Ovary (tissue), 10 donors: ENCODE measurements at places on chromosomes 7 and 10. TPM values are rescaled to one million over a fixed set of nuclear protein-coding genes. Genes with fewer than 3 reads are reported as not detected.

DNA sequence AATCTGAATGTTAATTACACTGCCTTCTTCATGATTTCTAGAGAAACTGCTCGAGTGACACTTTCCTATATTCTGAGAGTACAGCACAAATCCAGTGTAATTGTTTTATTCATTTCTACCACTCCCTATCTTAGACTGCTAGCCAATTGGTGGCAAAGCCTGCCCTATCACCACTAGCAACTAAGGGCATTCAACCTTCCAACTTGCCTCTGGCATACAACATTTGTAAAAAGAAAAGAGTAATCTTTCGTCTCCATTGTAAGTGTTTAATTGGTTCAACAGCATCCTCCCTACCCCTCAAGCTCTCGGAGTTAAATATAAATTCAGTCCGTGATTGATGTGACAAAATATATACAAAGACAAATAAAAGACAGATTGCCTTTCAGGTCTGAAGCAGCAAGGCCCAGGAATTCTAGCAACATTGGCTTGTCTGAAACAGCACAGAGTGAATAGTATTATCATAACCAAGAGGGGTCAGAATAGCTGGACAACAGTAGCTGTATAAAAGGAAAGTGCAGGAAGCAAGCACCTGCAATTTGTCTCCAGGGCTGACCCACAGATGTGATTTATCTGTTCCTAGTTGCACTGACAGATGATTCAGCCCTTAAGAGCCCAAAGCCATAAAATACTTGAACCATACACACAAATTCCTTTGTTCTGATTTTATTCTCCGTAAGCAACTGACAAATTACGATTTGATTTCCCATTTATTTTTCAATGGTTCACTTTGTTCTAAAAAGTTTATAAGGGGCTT, 47.6 kb upstream of the ANKRD1 start:
- H3K4me1 ChIP-seq = no peaks in the 10 kb centered on the region
- no peak overlapping the region for H3K27ac ChIP-seq
- no peaks in the 10 kb centered on the region for H3K27me3 ChIP-seq

GRCh38 chr7:173209-173918, 19.0 kb upstream of the FAM20C start:
- H3K4me3 ChIP-seq = no peak overlapping the region
- no peak for DNase-seq
- no peak overlapping the region for H3K27ac ChIP-seq
- H3K36me3 ChIP-seq = no peaks in the 10 kb centered on the region

- H3K27me3 ChIP-seq = no peaks in the 10 kb centered on the region
- no peak overlapping the region for H3K4me3 ChIP-seq
- H3K27ac ChIP-seq = no peak overlapping the region
These were observed 117.8 kb downstream of the THSD7A start for GRCh38 chr7:11714205-11714604.

GRCh38 chr7:120703585-120704240, 154.2 kb downstream of the TSPAN12 start:
- no peaks in the 10 kb centered on the region for H3K36me3 ChIP-seq
- H3K27me3 ChIP-seq = no peaks in the 10 kb centered on the region
- no peaks in the 10 kb centered on the region for H3K4me1 ChIP-seq
- no peak overlapping the region for H3K27ac ChIP-seq
- no peak overlapping the region for H3K4me3 ChIP-seq

- H3K27ac ChIP-seq = no peak overlapping the region
- H3K4me3 ChIP-seq = no peak overlapping the region
- no peaks in the 10 kb centered on the region for H3K4me1 ChIP-seq
These were observed 101.8 kb downstream of the SPAG6 start for GRCh38 chr10:22447068-22447467.

- H3K27ac ChIP-seq = peak within 1 kb of the TSS; percentile 74
- H3K4me3 ChIP-seq = peak within 1 kb of the TSS; percentile 60
- H3K36me3 ChIP-seq = no peaks in the 10 kb centered on the region
- no peaks in the 10 kb centered on the region for H3K4me1 ChIP-seq
- peak; percentile 84 for DNase-seq
- no peaks in the 10 kb centered on the region for H3K27me3 ChIP-seq
These were observed at the start of gene HELLS for GRCh38 chr10:94545391-94546048. Gene HELLS, plus strand, starts transcription at chr10:94545788. Its CDS starts 134 bp downstream, at chr10:94545922.

- H3K27me3 ChIP-seq = no peaks in the 10 kb centered on the region
- no peak overlapping the region for H3K4me3 ChIP-seq
- no peak for DNase-seq
These were observed 147.5 kb downstream of the RAB11FIP2 start for GRCh38 chr10:117899181-117899683.

DNA sequence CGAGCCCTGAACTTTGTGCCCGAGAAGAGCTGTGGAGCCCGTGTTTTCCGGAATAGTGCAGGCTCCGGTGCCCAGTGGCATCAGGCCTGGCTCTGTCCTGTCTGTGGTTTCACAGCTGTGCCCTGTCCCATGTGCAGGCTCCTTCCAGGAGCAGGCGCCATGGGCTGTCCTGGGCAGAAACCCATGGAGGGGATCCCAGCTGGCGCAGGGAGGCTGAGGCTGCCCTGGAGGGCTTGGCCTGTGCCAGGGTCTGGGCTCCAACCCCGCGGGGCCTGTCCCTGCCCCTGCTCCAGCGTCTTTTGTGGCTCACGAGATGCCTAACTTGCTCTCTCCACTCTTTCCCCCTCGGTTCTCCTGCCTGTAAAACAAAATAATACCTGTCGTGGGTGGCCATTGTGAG, 23.3 kb upstream of the CRHR2 start:
- H3K4me3 ChIP-seq = no peak overlapping the region
- H3K27me3 ChIP-seq = no peaks in the 10 kb centered on the region
- no peak overlapping the region for H3K27ac ChIP-seq
- no peaks in the 10 kb centered on the region for H3K36me3 ChIP-seq

- H3K27ac ChIP-seq = no peak overlapping the region
- no peak for DNase-seq
- H3K4me1 ChIP-seq = no peaks in the 10 kb centered on the region
- H3K4me3 ChIP-seq = no peak overlapping the region
These were observed 519.1 kb downstream of the MDFIC start for GRCh38 chr7:115441033-115441432.

GRCh38 chr7:120190109-120190508, 82.9 kb upstream of the KCND2 start:
- no peak overlapping the region for H3K4me3 ChIP-seq
- no peaks in the 10 kb centered on the region for H3K36me3 ChIP-seq
- DNase-seq = no peak
- H3K27me3 ChIP-seq = no peaks in the 10 kb centered on the region
- no peaks in the 10 kb centered on the region for H3K4me1 ChIP-seq

- H3K4me1 ChIP-seq = peaks cover 1% of the 10 kb centered on the region
- DNase-seq = no peak
- H3K27ac ChIP-seq = no peak overlapping the region
- no peaks in the 10 kb centered on the region for H3K27me3 ChIP-seq
- H3K36me3 ChIP-seq = no peaks in the 10 kb centered on the region
These were observed 272.5 kb upstream of the COBL start for GRCh38 chr7:51589111-51589510.

DNA sequence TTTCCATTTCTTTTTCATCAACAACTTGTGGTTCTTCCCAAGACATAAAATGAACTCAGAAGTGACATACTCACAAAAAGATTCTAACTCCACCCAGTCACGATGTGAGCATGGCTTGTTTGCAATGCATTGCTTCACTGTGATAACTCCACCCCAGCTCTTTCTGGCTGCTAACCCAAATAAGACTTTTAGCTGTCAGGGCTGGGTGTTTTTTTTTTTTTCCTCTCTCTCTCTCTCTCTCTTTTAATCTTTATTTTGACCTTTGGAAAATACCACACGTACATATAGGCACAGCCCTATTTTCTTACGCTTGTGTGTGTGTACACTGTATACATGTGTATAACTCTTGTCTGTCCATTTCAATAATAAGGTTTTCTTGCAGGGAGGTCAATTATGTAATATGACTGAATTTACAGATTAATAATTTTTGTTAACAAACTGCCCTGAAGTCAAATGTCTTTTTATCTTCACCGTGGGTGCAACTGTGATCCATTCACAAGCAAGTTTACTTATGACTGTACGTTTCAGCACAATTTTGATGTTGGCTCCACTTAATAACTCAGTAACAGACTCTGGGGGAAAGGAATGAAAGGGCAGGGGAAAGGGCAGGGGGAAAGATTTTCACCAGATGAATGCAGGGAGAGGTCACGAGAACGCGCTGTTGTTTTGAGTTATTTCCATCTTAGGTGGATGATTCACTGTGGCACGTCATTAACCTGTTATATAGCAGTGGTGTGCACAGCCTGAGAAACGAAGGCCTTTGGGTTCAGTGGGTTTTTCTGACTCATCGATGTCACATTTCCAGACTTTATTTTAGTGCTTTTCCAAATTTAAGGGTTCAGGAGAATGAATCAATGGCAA, 49.1 kb downstream of the APBB1IP start:
- no peaks in the 10 kb centered on the region for H3K36me3 ChIP-seq
- H3K27me3 ChIP-seq = no peaks in the 10 kb centered on the region
- H3K27ac ChIP-seq = no peak overlapping the region
- no peak overlapping the region for H3K4me3 ChIP-seq

DNA sequence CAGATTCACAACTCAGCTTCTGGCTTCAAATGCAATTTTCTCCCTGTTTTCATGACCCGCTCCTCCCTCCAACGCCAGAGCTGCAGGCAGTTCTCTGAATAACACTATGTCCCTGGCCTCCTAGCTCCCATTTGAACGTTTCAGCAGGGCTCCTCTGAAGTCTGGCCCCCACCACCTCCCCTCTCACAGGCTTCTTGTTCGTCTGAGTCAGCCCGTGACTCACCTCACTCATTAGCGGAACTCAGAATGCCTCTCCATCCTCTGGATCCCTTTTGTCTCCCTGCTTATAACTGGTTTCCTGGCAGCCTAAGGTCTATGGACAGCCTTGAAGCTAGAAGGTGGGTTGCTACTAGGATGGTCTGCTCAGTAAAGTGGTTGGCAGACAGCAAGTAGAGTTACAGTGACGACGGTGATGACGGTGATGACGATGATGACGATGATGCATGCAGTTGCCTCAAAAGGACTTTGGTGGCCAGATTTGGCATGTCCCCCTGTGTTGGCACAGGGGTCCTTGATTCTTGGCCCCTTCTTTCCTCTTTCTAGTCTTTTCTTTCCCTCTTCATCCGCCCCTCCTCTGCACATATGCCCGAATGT, 83.3 kb upstream of the MKLN1 start:
- DNase-seq = no peak
- no peaks in the 10 kb centered on the region for H3K4me1 ChIP-seq
- H3K4me3 ChIP-seq = no peak overlapping the region

GRCh38 chr10:94213980-94214379, 148.8 kb downstream of the NOC3L start:
- no peak overlapping the region for H3K4me3 ChIP-seq
- no peak overlapping the region for H3K27ac ChIP-seq
- DNase-seq = no peak
- peaks cover 12% of the 10 kb centered on the region for H3K4me1 ChIP-seq
- H3K36me3 ChIP-seq = no peaks in the 10 kb centered on the region

DNA sequence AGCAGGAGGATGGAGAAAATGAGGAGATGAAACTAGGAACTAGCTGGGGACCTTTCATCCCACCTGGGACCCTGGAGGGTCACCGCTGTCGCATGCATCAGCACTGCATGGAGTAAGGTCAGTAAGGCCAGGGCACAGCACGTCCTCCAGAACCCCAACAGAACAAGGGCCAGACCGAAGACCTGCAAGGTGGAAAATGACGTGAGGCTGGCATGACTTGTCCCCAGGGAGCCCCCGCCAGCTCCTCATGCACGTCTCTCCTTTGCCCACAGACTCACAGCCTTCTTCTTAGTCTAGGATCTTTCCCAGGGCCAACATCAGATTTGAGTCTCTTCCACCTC, 4.7 kb downstream of the ZNF488 start:
- H3K36me3 ChIP-seq = no peaks in the 10 kb centered on the region
- H3K4me3 ChIP-seq = no peak overlapping the region
- DNase-seq = no peak

GRCh38 chr7:23107781-23108180, 2.2 kb downstream of the KLHL7 start:
- H3K27me3 ChIP-seq = no peaks in the 10 kb centered on the region
- no peak overlapping the region for H3K27ac ChIP-seq
- peaks cover 5% of the 10 kb centered on the region for H3K4me1 ChIP-seq

DNA sequence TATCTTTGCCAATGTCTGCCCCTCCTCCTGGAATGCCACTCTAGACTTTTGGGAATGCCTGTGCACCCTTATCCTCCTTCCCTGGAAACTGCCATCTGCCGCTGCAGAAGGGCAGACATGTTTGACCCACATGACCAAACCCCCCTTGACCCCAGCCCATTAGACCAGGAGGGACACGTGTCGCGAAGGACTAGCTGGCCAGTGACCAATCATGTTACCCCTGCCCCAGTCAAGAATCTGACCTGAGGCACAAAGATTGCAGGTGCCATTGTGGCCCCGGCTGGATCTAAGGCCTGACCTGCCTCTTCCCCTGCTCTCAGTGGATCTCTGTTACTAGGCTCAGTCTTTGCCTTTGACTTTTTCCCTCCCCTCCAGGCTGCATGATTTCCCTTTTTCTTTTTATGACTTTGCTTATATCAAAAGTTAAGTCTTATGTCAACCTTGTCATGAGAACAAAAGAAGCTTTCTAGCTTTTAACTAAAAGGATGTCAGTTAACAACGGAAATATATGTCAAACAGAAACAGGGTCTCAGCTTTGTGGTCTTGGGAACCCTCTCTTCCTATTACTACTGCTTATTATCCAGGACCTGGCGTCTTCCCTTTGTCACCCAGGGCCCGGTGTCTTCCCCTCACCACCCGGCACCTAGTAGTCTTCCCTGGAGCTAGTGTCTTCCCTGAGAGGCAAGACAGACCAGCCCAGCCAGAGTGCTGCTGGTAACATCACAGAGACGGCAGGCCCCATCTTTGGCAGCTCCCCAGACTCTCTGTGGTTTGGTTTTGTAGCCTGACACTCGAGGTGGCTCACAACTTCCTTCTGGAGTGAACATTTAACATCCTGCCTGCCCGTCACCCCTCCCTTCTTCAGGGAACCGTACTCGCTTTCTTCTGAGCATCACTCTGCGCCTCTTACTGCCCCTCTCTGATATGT, 24.4 kb upstream of the PPIF start:
- no peak overlapping the region for H3K27ac ChIP-seq
- peaks cover 5% of the 10 kb centered on the region for H3K4me1 ChIP-seq
- H3K36me3 ChIP-seq = no peaks in the 10 kb centered on the region
- no peak for DNase-seq

DNA sequence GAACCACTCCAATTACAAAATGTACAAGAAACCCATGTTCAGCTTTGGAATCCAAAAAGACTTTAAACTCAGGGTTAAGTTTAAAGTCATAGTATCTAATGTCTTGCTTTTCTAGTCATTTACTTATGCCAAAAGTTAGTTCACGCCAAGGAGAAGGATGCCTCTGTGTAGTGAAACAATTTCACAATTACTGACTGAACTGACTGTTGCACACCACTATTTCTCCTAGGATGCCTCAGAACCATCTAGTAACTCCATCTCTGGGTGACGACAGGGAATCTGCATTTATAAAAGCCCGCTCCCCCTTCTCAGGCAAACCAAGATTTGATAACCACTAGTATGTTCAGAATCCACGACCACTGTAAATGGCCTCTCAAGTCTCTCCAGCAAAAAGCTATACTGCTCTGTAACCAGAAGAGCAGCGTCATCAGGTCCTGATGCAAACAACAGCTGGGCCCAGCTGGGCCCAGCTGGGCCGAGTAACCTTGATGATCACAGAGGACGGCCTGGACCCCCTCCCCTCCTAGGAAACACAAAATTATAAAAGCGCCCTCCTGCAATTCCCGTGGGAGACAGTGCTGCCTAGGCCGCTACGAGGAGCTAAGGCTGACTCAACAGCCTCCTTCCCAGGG, 680 bp upstream of the ADO start:
- no peak for DNase-seq
- no peaks in the 10 kb centered on the region for H3K27me3 ChIP-seq
- H3K36me3 ChIP-seq = no peaks in the 10 kb centered on the region
- H3K4me1 ChIP-seq = peaks cover 15% of the 10 kb centered on the region
- peak overlapping the region; percentile 76 for H3K4me3 ChIP-seq

PLAU gene
- total RNA-seq = 0.81 TPM

FOXI2 gene
- total RNA-seq = 0.24 TPM

CCDC136 gene
- 7.8 TPM for total RNA-seq

NPSR1 gene
- not detected for total RNA-seq

ASZ1 gene
- total RNA-seq = not detected

VSTM2A gene
- not detected for total RNA-seq

ACBD7 gene
- 0.78 TPM for total RNA-seq
